NCI-H1436 treated with DMSO at 0.1 percent for 48 hours (cell line): ENCODE measurements at places on chromosomes 16 and 17.

- DNase-seq = no peak
These were observed 1153.7 kb upstream of the GOT2 start for GRCh38 chr16:59887856-59888255.

- DNase-seq = no peak
These were observed 12.1 kb downstream of the DDX42 start for GRCh38 chr17:63786117-63786516.

- no peak for DNase-seq
These were observed 272.8 kb downstream of the WWOX start for GRCh38 chr16:78372277-78372676.

GRCh38 chr17:82030470-82031302 lies 792 bp upstream of the RAC3 start:
- DNase-seq = no peak

DNA sequence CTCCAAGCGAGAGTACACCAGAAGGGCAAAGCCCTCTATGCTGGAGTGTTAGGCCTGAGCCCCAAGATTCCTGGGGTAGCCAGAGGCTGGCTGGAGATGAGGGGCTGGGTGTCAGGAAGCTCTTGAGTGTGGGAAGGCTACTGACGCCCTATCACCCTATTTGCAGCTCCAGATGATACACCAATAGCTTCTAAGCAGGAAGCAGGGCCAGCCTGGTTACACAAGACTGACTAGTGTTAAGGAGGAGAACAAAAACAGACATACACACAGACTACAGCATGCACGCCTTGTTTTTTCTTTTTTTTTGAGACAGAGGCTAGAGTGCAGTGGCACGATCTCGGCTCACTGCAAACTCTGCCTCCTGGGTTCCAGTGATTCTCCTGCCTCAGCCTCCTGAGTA lies 15.9 kb downstream of the POLR3K start:
- DNase-seq = no peak

GRCh38 chr17:29113334-29113733 lies 66.9 kb downstream of the MYO18A start:
- DNase-seq = no peak

DNA sequence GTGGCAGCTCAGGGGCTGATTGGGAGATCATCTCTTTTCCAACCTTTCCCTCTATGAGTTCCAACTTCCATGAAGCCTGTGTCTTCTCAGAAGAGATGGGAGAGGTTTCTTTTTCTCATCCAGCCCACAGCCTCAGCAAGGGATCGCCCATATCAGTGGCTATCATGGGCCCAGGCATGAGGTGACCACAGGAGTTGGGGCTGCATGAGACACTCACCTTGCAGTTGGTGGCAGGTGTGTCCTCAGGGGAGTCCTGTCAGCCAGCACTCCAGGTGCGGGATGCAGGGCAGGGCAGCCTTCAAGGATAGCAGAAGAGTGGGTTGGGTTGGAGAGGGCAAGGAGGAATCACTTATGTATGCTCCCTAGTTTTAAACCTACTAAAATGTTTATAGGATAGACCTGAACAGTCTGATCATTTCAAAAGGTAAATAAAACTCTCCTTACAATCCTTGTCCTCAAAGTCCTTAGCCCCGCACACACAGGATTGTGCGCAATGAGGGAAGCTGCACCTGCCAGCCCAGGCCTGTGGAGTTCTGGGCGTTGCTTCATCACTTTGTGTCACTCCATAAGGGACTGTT lies 811.1 kb downstream of the KCNJ18 start:
- no peak for DNase-seq

DNA sequence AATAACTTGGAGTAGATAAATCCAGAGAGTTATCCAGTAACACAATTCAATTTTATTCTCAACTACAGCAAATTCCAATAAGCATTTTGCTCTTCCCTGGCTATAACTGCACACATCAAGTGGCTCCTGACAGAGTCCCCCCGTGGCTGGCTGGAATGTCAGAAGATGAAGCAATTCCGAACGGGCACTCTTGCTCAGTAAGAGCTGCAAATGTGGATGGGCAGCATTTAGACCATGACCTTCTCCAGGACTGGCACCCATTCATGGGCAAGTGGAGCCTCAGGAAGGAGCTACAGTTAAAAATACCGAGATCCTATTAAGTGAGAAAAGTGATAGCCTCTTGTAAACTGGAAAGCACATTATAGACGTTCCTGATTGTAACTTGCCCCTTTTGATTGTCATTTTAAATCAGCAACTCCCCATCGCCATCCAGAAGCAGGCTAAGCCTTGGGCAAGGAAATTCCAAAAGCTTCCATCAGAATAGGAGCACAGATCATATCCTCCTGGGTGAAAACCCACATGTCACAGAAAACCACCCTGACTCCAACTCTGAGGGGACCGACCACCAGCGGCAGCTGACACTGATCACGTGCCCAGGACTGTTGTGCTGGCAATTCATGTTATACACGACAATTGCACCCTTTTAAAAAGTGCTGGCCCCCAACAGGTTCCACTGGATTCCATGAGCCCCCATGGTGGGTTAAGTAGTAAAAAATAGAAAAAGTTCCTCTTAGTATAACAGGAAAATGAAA lies 7.1 kb downstream of the UBE2O start:
- DNase-seq = no peak

- DNase-seq = no peak
These were observed 12.8 kb downstream of the ATPAF2 start for GRCh38 chr17:18025945-18026776.

GRCh38 chr16:75045424-75045823 lies 46.6 kb downstream of the ZNRF1 start:
- no peak for DNase-seq

DNA sequence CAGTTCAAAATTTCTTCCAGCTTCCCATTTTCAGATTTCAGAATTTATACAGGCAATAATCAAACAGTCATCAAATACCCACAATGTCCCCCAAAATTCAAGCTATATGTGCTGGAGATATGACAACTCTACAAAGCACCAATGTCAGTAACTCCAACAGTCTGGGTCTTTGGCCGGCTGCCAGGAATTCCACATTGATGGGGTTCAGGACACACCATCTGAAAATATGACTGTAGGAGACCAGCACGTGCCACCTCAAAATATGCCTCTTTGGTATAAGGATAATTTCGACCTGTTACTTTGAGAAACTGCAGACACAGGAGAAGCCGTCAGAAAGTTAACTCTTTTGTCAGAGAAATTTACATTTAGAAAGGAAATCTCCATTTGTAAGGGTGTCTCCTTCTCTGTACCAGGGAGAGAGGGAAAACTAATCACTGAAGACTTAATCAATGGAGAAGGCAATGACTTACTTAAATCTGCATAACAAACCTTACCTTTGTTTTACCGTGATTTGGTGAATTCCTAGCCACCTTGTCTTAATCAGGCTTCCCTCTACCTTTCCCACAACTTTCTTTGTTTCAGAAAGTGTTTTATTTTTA lies 594.3 kb upstream of the CDH5 start:
- DNase-seq = no peak

DNA sequence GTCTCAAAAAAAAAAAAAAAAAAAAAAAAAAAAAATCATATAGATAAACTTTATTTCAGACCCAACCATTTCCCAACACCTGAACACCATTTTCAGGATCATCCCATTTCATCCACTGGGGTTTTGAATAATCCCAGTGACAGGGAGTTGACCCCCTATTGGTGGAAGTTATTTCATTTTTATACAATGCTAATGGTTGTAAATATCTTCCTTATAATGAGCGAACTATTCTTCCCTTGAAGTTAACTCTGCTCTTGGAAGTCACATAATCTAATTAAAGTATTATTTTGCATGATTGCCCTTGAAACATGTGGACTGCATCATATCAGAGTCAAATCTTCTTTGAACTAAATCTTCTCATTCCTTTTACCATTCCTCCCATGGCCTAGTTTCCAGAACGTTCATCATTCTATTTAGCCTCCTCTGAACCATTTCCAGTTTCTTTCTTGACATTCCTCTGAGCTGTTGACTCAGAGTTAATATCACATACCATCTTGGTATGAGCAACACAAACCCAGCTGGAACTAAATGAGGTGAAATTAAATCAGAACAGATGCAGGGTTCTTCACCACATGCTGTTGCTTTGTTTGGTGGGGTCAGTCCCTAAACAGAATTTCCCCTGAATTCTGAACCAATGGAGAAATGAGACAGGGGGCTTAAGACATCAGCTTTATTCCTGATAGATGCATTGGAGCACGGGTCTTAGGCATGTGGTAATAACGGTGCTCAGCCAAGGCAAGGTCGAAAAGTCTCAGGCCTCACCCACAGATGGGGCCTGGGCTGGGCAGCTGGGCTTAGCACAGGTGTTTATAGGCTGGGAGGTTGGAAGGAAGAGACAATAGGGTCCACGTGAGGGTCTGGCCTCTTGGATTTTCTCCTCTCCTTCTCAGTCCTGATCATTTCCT lies 8.9 kb downstream of the HSD17B2 start:
- DNase-seq = no peak

GRCh38 chr17:10744501-10745000 lies 14.7 kb upstream of the TMEM220 start:
- no peak for DNase-seq

GRCh38 chr17:55267777-55268648 lies 3.3 kb downstream of the HLF start:
- no peak for DNase-seq

DNA sequence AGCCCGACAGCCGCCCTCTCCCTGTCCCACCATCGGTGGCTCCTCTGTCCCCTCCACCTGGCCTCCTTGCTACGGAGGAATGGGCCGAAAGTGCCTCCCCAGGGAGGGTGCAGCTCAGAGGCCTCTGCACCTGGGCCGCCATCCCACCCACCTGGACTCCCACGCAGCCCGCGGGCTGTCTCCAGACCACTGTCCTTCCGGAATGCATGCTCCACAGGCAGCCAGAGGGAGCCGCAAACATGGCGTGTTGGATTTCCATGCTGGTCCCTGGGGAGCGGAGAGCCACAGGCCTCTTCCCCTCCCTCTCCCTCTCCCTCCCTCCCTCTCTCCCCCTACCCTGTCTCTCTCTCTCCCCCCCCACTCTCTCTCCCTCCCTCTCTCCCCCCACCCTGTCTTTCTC lies 3.0 kb downstream of the SSTR5 start:
- DNase-seq = no peak

- DNase-seq = peak; percentile 33
These were observed 116.2 kb downstream of the C16orf78 start for GRCh38 chr16:49489686-49490320.

DNA sequence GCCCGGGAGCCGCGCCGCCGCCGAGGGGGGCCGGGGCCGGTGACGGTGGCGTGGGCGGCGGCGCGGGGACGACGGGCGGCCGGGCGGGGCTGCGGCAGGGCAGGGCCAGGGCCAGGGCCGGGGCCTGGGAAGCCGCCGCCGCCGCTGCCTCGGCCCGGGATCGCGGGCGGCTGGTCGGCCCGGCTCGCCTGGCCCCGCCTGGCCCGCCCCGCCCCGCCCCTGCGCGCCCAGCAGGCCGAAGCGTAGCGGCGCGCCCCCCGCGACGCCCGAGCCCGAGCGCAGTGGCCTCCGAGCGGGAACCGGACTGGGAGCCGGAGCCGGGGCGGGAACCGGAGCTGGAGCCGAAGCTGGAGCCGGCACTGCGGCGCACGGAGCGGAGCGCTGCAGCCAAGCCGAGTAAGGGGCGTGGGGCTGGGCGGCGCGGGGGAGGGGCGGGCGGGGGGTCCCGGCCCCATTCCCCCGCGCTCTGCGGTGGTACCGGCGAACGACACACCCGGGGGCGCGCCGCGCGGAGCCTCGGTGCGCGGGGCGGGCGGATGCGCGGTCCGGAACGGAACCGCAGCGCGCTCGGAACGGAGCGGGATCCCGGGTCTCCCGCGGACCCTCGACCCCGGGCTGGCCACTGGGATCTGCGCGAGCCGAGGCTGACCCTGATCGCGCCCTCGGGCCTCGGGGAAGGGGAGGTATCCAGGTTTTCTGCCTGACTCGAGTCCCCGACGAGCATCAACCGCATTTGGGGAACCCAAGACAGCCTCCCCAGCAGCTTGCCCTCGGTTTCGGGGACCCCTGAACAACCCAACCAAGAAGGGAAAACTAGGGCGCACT lies at the start of gene BEAN1:
Gene BEAN1, plus strand, starts transcription at position 260 of the 825 bp plus-strand sequence. CDS start 10,382 bp downstream, outside the sequence.
- no peak for DNase-seq

GRCh38 chr17:7688808-7689316 lies 585 bp downstream of the WRAP53 start:
- DNase-seq = no peak

DNA sequence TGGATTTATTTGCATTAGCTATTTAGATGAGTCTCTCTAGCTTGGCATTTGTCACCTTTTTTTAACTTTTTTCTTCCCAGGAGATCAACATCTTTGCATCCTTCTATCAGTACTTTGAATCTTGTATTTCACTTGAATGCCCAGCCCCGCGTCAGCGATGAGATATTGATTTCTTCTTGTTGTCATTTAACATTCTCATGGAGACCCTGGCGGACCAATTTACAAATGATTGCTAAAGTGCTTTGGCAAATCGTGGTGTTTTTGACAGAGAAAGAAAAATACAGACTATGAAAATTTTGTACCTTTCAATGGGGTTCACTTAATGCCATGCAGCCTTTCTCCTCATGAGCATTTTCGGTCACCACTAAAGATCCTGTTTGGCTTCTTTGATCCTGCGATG lies 269.7 kb downstream of the ABCC12 start:
- no peak for DNase-seq

DNA sequence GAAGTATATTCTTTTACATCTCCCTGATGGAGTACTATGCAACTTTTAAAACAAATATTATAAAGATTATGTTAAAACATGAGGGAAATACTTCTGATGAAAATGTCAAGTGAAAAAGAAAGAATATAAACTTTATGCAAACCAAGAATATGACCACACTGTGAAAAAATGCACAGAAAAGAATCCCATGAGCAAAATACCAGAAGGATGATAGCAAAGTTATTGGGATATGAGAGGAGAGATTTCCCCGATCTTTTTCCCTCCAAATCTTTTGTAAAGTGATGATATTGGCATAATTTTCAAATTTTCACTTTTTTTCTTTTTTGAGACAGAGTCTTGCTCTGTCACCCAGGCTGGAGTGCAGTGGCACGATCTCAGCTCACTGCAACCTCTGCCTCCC lies 36.6 kb upstream of the SMURF2 start:
- no peak for DNase-seq

DNA sequence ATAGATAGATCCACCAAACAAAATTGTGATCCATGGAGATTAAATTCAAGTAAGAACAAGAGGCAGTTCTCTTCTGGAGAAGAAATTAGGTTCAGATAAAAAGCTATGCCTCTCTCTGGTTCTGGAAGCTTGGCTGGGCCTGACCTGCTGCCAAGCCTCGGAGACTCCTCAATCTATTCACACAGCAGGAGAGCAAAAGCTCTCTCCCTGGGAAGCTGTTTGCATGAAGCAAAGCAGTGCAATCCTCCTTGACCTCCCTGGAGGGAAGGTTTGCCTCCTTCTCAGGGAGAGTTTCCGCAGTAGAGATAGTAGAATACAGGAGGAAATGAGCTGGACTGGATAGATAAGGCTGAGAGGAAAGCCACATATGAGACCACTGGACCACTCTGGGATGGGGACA lies 78.1 kb upstream of the GNAO1 start:
- DNase-seq = no peak

GRCh38 chr17:28925912-28926365 lies 23.1 kb upstream of the DHRS13 start:
- DNase-seq = no peak

DNA sequence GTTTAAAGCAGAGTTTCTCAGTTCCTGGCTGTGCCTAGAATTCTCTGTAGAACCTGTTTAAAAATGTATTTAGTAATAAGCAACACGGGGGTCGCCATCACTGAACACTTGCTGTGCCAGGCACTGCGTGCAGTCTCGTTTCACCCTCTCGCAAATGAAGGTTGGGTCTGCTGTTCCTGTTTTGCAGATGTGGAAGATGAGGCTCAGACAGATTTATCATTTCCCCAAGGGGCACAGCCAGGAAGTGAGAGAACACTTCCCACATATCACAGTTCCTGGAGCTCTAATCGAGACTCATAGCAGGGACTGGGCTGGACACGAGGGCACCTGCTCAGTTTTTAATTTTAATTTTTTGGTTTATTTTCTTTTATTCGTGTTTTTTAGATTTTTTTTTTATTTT lies 122.7 kb downstream of the ABCC6 start:
- no peak for DNase-seq
